D341Med (cell line): ENCODE measurements at places on chromosomes 1 and 21.
A peak's percentile ranks its signal among the peaks of the same experiment; 100 is the strongest.

DNA sequence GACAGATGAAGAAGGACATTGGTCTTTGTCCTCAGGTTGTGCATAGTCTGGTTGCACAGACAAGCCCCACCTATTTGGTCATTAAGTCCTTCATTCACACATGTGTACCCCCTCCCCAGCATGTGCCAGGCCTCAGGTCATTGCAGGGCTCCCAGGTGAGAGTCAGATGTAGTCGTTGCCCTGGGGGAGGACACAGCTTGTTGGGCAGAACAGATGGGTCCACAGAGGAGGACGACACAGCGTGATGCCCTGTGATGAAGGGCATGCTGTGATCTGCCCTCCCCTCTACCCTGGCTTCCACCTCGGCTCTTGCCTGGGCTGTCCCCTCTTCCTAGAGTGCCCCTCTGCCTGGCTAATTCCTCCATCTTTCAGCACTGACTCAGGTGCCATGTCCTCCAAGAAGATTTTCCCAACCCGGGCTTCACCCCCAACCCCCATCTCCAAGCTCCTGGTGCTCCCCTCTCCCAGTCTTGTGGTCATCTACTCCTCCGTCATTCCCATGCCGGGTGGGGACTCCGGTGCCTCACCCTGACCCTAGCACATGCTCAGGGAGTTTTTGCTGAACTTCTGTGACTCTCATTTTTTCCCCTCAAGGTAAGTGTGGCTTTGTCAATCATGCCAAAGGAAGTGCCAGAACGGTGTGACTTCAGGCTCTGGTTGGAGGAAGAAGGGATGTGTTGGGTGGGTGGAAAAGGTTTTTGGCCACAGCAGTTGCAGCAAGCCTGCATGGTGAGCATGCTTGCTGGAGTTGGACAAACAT lies 220.5 kb downstream of the FOXD2 start:
- no peak for DNase-seq

DNA sequence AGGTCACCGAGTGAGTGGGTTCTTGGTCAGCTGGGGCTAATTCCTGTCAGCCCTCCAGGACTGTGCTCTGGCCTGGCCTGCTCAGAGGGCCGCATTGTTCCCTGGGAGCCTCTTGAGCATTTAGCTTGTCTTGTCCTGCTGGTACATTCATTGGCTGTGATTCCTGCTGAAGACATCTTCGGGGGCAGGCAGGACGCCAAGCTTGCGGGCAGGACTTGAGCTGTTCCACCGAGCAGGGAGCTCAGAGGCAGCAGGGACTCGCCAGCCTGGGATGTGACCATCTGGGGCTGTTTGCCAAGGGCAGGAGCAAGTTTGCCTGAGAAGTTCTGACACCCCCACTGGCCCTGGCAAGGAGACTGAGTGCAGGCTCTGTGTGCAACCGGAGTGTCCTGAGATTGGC lies 7.0 kb upstream of the SLC26A9 start:
- no peak for DNase-seq

- DNase-seq = no peak
Observed at GRCh38 chr1:111402083-111402482, 25.5 kb downstream of the OVGP1 start.

- peak; percentile 97 for DNase-seq
Observed at GRCh38 chr1:231040019-231040799, at the start of gene FAM89A. Gene FAM89A, minus strand, starts transcription at chr1:231040254. Its CDS starts 43 bp downstream, at chr1:231040211.

GRCh38 chr1:100415498-100415778 lies 63.1 kb downstream of the CDC14A start:
- no peak for DNase-seq

DNA sequence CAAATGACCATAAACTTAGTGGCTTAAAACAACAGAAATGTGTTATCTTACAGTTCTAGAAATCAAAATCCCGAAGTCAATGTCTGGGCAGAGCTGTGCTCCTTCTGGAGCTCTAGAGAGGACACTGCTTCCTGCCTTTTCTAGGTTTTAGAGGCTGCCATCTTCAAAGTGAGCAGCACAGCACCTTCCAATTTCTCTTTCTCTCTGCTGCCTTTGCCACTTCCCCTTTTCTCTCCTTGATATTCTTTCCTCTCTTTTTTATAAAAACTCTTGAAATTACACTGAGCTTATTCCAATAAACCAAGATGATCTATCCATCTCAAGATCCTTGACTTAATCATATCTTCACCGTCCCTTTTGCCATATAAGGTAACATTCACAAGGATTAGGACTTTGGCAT lies 616.9 kb downstream of the PLPP3 start:
- no peak for DNase-seq

- DNase-seq = no peak
Observed at GRCh38 chr1:195096051-195096521, 1512.2 kb downstream of the KCNT2 start.

DNA sequence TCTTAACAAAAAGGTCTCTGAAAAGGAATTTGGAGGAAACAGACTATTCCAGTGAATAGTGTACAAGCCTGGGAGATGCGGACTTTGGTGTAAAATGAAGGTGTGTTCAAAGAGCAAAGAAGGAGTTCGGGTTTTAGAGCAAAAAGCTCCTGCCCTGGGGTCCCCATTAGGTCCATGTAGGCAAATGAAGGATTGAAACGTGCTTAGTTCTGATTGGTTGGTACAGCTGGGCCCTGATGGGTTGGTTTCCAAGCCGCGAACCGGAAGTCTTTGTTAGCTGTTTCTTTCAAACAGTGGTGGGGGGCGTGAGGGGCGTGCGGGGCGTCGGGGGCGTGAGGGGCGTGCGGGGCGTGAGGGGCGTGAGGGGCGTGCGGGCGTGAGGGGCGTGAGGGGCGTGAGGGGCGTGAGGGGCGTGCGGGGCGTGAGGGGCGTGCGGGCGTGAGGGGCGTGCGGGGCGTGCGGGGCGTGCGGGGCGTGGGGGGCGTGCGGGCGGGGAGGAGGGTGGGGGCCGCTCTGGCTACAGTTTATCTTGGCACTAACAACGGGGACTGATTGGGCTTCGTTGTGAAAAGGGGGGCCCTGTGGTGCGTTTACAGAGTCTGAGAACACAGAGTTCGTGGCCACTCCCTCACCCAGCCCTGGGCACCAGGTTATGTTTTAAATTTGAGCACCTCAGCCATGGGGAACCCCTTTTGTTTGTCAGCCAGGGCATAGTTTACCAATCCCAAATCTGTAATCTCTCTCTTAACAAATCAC lies 29.4 kb downstream of the LRRC3 start:
- no peak for DNase-seq

- DNase-seq = no peak
Observed at GRCh38 chr1:232974971-232975370, 24.6 kb downstream of the NTPCR start.

DNA sequence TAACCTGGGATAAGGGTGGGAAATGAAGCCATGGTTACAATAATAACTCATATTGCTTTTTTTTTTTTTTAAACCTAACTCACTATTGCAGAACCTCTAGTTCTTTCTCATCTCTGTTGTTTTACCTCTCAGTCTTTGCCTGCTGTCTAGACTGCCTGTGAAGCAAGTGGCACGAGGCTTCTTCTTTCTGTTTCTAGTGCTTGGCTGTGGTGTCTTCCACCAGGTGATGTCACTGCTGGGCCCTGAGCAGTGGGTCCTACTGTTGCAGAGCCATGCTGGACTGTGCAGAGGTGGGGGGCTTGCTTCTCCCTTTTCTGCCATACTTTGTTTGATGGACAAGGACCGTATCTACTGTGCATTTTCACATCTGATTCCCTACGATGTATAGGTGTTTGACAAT lies 51.7 kb downstream of the ZNF326 start:
- no peak for DNase-seq

- peak; percentile 82 for DNase-seq
Observed at GRCh38 chr1:175338387-175339135, 146.0 kb upstream of the KIAA0040 start.

GRCh38 chr1:22606161-22606560 lies 30.3 kb upstream of the C1QA start:
- no peak for DNase-seq

DNA sequence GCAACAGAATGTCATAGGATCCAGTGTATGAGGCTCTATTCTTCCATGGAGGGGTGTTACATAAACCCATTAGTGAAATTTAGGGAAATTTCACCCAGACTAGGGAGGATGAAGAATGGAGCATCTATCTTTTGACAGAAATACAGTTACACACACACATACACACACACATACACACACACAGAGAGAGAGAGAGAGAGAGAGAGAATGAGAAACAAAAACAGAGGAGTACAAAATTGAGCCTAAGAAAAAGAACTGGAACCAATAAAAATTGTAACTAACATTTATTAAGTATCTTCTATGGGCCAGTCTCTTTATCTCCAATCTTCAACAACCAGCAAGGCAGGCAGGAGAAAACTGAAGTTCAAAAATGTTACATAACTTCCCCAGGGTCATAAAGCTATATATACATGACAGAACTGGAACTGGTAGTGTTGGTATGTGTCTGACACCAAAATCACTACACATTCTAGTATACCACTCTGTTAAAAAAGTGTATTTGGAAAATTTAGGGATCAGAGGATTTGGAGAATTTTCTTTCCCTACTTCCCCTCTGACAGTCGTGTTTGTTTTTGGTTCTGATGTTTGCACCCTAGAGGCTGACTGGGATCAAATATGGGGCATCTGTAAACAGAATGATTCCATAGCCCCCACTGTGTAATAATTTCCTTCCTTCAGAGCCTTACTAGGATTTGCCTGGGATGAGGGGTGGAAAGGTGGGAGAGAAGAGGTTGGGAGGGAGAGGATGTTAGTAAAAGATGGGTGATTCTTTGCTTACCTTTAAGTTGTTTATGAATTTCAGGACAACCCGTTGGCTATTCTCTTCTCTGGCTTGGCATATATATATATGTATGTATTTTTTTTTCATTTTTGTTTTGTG lies 1.0 kb upstream of the ZFYVE9 start:
- DNase-seq = no peak

DNA sequence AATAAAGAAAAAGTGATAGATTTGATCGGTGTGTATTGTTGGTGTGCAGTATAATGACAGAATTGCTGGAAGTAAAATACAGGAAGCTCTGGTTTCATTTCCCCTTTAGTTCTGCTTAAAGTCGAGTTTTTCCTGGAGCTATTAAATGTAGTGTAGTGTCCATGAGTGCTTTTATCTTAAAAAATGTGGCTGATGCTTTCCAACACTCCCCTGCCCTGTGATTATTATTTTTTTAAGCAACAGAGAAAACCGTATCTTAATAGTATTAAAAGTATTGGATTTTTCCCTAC lies 1.1 kb downstream of the LGALS8 start:
- DNase-seq = no peak

DNA sequence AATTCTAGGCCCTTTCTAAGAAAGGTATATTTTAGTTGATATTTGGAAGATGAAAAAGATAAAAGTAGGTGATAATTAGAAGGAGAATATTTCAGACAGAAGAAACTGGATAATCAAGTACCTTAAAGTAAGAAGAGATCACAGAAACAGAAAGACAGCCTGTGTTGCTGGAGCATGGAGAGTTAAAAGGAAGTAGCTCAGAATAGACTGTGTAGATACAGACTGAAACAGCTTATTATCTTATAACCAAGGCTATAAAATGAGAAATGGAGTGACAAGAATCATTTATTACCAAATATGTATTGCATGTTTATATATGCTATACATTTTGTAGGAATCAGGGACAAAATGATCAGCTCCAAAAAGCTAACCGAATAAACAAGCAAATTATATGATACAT lies 1120.3 kb downstream of the BRINP3 start:
- no peak for DNase-seq

- DNase-seq = no peak
Observed at GRCh38 chr1:104387716-104388508, 638.2 kb downstream of the AMY1C start.

- no peak for DNase-seq
Observed at GRCh38 chr1:105838071-105838470, 1218.4 kb upstream of the PRMT6 start.

- DNase-seq = no peak
Observed at GRCh38 chr1:173715538-173715844, 710 bp downstream of the KLHL20 start.

GRCh38 chr21:25929856-25930520 lies 195.2 kb downstream of the GABPA start:
- no peak for DNase-seq

DNA sequence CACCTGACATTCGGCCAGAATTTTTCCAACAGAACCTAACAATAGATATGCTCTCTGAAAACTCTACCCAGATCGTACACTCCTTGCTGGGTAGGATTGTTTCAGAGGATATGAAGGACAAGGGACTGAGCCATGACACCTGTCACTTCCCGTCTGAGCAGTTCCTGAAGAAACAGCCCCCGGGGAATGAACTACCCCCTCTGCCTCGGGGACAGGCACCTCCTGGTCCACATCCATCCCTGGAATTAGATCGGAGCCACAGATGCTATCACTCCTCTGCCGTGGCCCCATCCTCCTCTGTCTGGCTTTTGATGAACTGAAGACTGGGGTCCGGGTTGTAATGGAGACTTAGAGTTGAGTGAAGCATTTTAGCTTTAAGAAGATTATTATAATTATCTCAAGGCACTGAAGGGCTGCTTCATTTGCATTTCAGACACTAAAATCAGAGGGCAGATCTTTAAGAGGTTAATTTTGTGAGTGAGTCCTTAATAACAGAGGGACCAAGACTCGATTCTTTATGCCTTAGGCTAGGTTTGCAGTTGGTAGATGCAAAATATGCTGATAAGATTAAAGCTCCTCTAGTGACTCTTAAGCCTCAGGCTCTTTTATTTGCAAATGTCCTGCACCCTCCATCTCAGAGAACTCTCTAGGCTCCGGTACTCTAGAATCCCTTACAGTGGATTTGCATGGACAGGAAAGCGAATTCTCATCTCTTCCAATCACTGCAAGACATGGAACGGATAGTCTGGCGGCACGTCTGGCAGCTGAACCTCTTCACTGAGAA lies 333.8 kb downstream of the KIF26B start:
- DNase-seq = peak; percentile 42

DNA sequence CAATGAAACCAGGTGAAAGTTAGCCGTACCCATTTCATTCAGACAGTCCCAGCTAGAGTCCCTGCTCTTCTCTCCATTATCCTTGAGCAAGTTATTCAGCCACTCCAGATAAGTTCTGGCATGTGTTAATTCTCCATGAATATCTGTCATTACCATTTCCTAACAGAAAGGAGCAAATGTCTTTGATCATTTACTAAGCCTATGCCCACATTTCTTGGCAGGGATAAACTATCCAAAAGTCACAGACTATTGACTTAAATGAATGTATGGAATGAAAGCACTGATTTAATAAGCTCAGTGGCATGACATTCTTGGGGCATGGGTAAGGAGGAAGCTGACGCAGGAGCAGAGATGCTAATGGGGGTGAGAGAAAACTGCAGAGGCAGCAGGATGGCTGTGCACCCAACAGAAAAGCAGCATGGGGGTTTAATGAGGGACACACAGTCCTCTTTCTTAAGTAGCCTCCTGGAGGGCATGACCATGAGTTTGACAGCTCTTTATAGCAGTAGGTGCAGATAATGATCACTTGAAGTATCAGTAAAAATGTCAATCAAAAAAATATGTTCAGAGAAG lies 17.6 kb upstream of the DHCR24 start:
- no peak for DNase-seq

DNA sequence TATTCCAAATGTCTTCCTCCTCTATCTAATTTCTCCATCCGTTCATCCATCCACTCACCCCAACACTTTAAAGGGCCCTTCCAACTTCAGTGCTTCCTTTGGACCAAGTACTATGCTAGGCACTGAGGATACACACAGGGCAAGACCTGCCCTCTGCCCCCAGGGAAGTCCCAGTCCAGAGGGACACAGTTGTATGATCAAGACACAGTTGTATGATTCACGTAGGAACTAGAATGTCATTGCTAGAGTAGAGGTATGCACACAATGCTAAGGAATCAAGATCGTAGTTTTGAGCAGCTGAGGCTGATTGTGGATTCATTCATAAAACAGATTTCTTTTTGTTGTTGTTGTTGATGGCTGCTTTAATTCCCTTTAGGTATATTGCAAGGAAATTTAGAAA lies 11.6 kb upstream of the IER5 start:
- DNase-seq = no peak

GRCh38 chr1:42733415-42734200 lies 6.4 kb downstream of the CLDN19 start:
- no peak for DNase-seq
